ENCODE measurements at places on chromosomes 7 and 10.

GRCh38 chr7:28245123-28245878 is 64.7 kb upstream of the JAZF1 start:
- DNase-seq = no peak

DNA sequence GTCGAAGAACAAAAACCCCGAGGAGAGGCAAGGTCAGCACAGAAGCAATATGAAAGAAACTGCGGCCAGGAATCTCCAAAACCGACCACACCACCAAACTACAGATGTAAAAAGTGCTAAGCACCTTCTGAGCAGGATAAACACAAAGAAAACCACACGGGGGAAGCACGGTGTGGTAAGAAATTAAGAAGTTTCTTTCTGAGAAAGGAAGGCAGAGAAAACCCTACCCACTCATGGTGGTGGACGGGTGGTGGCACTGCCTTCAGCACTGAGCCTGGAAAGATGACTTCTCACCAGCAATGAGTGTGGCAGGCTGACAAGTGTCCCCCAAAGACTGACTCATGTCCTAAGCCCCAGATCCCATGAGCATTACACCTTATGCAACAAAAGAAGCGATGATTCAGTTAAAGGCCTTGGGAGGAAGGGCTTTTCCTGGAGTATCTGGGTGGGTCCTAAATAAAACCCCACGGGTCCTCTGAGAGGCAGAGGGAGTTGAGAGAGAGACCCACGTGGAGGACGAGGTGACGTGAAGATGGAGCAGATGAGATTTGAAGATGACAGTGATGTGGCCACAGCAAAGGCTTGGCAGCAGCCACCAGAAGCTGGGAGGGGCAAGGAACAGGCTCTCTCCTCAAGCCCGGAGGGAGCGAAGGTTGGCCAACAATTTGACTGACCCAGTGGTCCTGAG is 124.9 kb downstream of the DLG5 start:
- peak; percentile 7 for DNase-seq

GRCh38 chr10:3353235-3353634 is 180.7 kb upstream of the PITRM1 start:
- DNase-seq = no peak

GRCh38 chr7:22613496-22613895 is 113.5 kb upstream of the IL6 start:
- DNase-seq = no peak

GRCh38 chr7:625376-625971 is 101.0 kb upstream of the DNAAF5 start:
- DNase-seq = no peak

DNA sequence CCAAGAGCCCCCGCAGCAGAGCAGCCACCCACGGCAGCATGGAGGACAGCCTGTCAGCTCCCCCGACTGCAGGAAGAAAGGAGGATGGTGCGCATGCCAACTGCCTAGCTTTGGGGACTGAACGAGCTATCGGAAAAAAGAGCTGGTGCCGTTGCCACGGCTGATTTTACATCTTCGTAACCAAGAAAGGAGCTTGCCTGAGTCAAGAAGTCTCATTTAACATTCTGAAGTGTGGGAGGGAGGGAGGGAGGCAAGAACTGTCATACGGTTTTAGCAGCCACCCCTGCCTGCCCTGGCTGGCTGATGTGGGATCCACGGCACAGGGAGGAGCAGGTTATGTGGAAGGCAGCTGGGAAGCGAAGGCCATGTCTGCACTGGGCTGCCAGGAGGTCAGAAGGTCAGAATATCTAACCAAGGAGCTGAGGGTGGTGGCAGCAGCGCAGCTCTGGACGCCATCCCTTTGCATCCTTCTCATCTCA is 74.7 kb upstream of the CAMK2B start:
- DNase-seq = no peak

DNA sequence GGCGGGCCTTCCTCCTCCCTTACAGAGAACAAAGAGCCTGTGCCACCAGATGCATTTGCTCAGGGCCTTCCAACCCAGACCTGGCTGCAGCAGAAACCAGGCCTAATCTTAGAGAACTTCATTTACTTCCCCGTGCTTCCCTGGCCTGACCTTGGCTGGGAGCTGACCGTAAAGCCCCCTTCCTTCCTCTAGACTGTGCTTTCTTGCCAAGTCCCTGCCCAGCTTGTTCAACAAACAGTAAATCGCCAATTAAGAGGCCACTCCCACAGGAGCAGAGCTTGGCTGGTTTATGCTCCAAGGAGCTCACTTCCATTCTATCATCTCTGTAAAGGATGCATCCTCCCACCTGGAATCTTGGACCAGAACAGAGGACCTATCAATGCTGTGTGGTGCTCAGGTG is 110.9 kb downstream of the COL13A1 start:
- no peak for DNase-seq

GRCh38 chr10:5751601-5752253 is 61.5 kb downstream of the GDI2 start:
- no peak for DNase-seq

DNA sequence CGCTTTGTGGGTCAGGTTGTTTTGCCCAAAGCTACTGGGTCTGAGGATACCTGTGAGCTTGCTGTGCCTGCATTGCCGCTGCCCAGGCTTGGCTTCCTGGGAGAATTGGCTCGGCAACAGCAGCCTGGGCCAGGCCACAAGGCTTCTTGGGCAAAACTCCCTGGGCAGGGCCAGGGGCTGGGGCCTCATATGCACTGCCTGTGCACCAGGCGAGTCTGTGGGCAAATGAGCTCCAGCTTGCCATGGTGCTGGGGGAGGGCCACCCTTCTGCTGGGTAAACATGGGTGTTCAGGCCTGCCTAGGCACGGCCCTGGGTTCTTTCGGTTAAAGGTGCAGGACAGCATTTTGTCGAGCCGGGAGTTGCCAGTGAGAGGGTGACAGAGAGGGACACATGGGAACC is 19.4 kb downstream of the ZMIZ1 start:
- DNase-seq = no peak

- DNase-seq = no peak
These were observed 3.9 kb upstream of the TFPI2 start for GRCh38 chr7:93894426-93894825.

DNA sequence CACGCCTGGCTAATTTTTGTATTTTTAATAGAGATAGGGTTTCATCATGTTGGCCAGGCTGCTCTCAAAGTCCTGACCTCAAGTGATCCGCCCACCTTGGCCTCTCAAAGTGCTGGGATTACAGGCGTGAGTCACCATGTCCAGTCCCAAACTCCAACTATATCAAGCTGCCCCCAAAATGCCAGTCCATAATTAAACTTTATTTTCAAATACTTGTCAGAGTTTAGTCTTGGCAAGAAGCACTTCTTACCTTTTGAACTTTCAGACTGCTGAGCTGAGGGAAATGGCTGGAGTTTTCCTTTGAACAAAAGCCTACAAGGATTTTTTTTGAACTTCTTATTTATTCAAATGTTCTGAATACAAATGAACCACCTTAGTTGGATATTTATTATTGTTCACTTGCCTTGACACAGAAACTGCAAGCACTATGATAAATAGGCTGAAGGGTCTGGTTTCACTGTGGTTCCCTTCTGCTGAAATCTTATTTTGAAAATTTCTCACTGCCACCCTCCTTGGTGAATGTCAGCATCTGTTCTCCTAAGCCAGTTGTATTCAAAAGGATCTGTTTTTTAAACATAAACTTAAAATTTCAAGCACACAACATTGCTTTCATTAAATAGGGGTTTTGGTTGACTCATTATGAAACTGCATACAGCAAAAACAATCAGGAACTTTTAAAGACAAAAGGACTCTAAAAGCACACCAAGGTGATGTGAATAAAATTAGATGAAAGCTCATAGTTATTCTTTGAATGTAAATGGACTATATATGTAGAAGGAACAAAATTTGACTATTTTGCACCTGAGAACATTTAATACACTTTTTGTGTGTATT is 101.7 kb upstream of the SLC26A5 start:
- no peak for DNase-seq

GRCh38 chr7:132485600-132486273 is 90.5 kb downstream of the PLXNA4 start:
- no peak for DNase-seq

DNA sequence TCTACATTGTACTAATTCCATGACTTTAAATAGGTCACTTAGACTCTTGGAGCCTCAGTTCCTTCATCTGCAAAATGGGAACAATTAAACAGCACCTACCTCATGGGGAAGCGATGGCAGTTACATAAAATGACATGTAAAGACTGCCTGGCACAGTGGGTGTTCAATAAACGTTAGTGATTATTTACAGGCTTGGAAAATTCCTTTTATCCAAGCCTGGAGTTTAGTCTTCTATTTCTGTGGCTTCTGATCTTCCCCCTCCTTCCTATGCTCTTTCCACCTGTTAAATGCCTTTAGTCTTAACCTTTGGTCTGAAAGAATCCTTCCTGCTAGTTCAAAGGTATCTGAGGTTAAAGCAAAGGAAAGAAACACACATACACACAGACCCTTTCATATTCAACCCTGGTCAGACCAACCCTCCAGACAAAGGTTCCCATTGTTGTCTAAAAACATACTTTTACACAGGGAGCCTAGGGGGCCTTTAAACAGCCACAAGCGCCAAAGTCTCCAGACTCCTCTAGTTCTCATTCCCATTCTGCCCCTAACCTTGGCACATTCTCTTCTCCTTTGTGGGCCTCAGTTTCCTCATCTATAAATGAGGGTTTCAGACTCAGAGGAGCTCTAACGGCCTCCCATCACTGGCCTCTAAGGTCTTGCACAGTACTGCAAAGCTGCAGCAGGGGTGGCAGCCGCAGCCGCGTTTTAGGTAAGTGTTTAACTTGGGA is 21.4 kb downstream of the SORBS1 start:
- no peak for DNase-seq

DNA sequence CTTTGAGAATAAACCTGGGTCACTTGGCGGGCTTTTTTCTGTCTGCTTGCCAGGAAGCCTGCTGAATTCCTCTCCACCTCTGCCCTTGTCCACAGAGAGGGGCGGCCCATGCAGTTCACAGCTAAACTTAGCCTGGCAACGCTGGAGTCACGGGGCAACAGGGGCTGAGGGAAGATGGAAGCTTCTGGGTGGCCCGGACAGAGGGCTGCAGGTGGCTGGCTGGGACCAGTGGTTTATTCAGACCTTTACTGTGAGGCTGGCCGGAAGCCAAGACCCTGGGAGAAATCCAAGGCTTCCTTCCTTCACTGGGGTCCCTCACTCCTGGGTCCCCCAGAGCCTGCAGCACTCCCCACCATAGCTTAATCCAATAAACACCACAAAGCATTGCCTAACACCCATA is 17.0 kb downstream of the ITPRIP start:
- no peak for DNase-seq

DNA sequence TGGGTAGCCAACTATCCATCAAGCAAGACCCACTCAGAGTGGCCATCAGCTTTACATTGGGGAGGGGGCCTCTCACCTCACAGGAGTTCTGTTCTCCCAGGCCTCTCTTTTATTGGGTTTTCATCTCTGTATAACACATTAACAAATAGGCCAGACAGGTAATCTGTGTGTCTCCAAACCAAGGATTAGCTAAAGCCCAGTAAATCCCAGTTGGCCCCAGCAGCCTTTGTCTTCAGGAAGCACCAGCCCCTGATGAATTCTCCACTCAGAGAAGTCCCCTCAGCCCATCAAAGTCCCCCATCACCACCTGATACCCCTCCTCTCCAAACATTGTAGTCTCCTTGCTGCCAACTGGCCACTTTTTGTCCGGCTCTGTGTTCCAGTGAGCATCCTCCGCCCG is 16.9 kb upstream of the SLF2 start:
- no peak for DNase-seq

GRCh38 chr7:94509887-94510581 is 425 bp downstream of the CASD1 start:
- DNase-seq = peak; percentile 18

DNA sequence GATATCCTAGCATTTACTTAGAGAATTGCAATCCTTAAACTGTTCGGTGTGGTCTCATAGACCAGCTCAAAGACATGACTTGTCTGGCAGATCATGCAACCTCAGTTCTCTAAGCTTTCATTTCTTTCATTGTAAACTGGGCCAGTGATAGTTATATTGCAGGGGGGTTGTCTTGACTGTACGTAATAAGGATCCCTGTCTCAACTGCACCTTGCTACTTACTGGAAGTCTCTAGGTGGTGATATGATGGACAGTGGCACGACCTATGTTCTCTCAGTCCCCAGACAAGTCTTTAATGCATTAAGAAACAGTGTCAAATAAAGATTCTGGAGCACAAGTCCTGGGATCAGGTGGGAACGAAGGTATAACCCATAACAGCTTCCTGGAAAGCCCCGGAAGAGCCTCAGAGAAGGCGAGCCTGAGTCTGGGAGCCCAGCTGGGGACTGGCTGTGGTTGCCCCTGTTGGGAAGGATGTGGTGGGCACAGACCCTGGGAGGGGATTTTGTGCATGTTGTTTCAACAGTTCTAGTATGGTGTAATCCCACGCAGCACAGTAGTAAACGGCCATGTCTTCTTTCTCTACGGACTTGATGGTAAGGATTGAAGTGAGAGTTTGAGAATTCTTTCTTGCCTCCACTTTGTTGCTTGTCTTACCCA is 26.0 kb upstream of the TARP start:
- DNase-seq = no peak

- DNase-seq = no peak
These were observed 100.8 kb downstream of the EBF3 start for GRCh38 chr10:129863201-129863663.

GRCh38 chr7:13990984-13991790 is 1.7 kb upstream of the ETV1 start:
- peak; percentile 4 for DNase-seq

DNA sequence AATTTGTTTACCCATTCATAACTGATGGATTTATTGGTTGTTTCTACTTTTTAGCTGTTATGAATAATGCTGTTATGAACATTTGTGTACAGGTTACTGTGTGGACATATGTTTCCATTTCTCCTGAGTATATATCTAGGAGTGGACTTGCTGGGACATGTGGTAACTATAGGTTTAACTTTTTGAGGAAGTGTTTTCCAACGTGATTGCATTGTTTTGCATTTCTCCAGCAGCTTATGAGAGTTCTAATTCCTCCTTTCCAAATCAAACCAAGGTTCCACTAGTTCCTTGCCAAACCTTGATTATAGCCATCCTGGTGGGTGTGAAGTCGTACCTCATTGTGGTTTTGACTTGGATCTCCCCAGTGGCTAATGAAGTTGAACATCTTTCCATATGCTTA is 2.6 kb upstream of the PRF1 start:
- no peak for DNase-seq

- DNase-seq = no peak
These were observed 147.7 kb upstream of the BMPER start for GRCh38 chr7:33757563-33758165.
